ENCODE measurements at places on chromosomes 1 and 21. TPM values are rescaled to one million over a fixed set of nuclear protein-coding genes. Genes with fewer than 3 reads are reported as not detected.

RORC gene
- 3.7 TPM for total RNA-seq

OR2L3 gene
- total RNA-seq: not detected

NBPF6 gene
- not detected for total RNA-seq

KIF2C gene
- 5.0 TPM for total RNA-seq

RIMS3 gene
- 0.78 TPM for total RNA-seq

SYT6 gene
- not detected for total RNA-seq

TCHHL1 gene
- not detected for total RNA-seq

S100A16 gene
- total RNA-seq: 0.24 TPM

COL24A1 gene
- total RNA-seq: not detected

HAO2 gene
- not detected for total RNA-seq

MAP3K6 gene
- total RNA-seq: 3.5 TPM

Measured in activated T-cell treated with anti-CD3 and anti-CD28 coated beads, Interleukin-2, amount 50 U/mL, for 4 hours (primary cell).